NCI-H1417 treated with DMSO at 0.1 percent for 48 hours (cell line): ENCODE measurements at places on chromosomes 16 and 17.
A peak's percentile ranks its signal among the peaks of the same experiment; 100 is the strongest.

- no peak for DNase-seq
Observed at GRCh38 chr17:4221899-4222659, 41.7 kb downstream of the ANKFY1 start.

DNA sequence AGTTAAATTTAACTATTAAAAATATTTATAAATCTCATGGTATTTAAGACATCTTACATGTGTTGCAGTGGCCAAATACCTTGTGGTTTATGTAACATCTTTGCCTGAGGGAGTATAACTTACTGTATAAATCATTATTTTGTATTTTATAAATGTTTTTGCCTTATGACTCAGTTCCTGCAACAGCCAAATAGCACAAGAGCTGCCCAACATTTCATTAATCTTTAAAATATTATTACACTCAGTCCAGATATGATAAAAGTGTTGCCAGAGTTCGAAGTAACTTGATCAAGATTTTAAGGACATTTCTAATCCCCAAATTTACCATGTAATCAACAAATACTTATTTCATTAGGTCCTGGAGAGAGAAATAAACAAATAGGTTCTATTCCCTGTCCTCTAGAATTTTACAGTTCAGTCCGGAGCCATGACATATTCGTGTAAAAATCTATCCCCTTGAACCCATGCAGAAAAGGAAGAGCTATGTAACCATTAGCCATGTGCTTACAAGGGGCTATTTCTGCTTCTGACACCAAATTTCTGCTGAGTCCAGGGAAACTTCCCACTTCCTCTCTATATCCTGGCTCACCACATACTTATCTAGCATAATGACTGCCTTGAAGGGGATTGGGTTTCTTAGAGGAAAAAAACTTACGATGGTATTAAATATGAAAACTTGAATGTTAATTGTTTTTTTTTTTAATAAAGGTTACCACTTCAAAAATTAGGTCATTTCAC is 44.0 kb downstream of the IRX6 start:
- no peak for DNase-seq

DNA sequence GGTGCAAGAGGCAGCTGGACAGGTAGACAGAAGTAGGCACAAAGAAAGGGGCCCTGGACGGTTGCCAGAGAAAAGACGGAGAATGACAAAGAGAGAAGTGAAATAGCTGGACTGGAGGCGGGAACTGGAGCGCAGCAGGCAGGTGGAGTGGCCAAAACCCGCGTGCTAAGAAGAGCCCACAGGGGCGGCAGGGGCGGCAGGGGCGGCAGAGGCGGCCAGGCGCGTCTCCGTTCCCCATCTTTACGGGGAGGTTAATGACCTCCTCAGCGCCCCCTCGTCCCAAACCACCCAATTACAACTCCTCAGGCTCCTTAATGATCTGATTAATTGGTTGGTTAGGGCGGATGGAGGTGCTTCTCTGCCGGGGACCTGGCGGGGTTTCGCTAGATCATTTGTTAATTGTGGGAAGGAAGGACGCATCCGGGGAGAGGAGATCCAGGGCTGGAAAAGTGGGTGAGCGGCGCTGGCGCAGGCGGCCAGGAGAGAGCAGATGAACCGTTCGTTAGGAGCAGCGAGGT is 15.4 kb upstream of the HOXB9 start:
- no peak for DNase-seq

- no peak for DNase-seq
Observed at GRCh38 chr17:28712705-28713415, 1.2 kb upstream of the PROCA1 start.

DNA sequence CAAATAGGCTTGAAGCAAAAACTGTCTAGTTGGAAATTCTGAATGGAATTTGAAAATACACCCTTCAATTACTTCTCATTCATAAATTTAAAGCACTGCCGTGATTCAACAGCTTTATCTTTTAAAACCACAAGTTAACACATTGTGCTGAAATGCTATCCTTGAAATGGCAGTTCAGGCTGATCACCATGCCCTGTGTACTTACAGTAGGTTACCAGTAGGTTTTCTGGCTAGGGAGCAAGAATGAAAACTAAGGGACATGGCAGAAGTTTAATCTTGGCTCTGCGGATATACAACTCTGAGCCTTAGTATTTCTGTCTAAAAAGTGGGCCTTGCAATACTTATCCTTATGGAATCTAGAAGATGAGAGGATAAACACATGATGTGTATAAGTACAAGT is 28.0 kb downstream of the NXPH3 start:
- no peak for DNase-seq

- DNase-seq = no peak
Observed at GRCh38 chr17:7217113-7217987, 2.3 kb downstream of the DLG4 start.

GRCh38 chr16:85522842-85523601 is 90.1 kb upstream of the GSE1 start:
- no peak for DNase-seq

DNA sequence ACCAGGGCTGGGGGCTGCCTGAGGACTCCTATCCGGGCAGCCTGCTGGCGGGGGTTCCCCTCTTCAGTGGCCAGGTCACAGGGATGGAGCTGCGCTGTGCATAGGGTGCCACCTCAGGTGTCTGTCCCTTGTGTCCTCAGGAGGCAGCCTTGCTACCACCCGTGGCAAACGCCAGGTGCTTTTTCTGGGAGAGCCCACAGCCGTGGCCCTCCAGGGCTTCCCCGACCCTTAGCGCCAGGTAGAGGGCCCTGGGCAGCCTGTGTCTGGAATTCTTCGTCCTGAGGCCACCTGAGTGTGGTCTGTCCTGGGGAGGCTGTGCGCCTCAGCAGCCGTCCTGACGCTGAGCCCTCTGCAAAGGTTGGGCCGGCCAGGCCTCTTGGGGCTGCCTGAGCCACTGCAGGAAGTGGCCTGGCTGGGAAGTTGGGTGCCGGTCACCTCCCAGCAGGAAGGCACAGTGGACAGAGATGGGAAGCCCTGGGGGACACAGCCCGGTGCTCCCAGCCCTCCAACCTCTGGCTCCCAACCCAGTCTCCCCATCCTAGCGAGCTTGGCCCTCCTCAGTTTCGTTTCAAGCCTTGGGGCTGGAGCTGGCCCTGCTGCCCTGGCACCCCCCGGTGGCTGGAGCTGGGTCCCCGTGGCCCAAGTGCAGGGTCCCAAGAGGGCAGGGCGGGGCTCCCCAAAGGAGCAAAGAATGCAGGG is 7.6 kb upstream of the BAIAP3 start:
- DNase-seq = no peak

- DNase-seq = no peak
Observed at GRCh38 chr17:49604314-49604869, 28.7 kb downstream of the NXPH3 start.

DNA sequence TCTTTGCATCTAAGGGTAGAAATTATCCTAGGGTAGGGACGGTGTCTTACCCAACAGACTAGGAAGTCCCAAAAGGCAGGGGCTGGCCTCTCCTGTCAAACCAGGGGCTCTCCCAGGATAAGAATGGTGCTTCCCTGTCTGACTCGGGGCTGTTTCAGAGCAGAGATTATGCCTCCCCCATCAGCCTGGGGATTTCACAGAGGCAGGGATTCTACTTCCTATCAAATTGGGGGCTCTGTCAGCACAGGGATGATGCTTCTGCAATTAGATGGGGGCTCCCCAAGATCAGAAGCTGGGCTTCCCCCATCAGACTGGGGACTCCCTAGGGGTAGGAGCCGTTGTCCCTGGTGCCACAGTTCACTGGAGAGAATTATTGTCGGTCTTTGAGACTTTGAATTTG is 2.3 kb downstream of the NXPH3 start:
- no peak for DNase-seq

GRCh38 chr17:80262775-80263244 is 2.2 kb downstream of the RNF213 start:
- no peak for DNase-seq

- no peak for DNase-seq
Observed at GRCh38 chr17:13542636-13543035, 59.1 kb downstream of the HS3ST3A1 start.

DNA sequence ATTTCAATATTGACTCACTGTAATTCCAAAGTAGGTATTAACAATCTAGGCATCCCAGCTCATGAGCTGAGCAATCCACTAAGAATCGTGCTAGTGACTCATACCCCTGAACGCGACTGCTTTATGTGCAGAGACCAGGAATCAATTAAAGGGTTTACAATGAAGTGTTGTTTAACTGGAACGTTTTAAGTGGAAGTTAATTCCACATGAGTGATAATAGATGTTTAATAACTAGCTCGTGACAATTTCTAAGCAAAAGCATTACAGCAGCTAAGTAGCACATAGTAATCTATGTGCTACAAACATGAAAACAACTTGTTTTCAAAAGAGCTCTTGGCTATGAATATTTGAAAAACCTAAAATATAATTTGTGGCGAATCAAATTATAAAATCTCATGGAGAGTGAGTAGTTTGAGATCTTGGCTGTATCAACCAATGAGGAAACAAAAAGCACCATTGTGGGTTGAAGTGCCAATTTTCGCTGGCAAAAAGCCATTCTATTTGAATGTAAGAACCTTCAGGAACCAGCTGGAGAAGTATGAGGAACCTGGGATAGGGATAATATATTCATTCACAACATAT is 9.4 kb downstream of the GJC1 start:
- peak; percentile 96 for DNase-seq

DNA sequence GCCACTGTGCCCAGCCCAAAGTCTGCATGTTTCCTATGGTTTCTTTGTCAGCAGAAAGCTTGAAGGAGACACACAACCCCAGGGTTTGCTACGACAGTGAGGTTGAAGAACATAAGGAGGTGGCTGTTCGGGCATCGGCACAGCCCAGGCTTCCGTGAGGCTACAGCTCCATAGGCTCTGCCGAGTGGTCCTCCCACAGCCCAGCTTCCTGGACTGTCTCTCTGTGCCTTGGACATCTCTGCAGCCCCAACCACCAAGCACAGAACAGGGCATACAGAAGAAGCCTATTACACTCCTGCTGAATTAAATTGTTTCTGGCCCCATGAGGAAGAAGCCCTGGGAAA is 3.2 kb upstream of the HAP1 start:
- no peak for DNase-seq

DNA sequence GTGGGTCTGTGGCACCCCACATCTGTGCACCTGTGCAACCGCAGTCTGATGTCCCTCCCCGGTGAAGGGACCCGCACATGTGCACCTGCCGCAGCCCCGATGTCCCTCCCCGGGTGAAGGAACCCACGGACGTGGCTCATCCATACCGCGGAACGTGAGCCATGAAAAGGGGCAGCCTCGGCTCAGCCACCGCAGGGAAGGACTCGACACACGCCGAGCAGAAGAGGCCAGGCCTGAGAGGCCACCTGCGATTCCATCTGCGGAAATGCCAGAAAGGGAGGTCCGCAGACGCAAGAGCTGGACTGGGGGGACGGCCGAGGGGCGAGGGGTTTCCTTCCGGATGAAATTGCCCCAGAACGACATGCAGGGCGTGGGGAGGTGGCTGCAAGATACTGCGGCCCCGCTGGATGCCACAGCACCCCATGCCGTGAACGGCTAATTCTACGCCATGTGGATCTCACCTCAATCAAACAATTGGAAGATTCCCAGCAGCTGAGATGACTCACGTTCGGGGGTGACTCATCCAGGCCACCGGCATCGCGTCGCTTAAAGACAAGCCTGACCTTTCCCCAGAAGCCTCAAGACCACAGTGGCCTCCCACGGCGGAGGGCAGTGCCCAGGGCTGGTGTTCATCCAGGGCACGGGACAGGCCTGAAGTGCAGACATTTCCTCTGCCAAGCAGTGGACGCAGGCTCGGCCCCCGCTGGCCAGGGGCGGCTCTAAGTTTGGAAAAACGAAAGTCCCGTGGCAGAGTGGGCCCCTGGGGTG is 21.0 kb downstream of the SOX8 start:
- DNase-seq = no peak

DNA sequence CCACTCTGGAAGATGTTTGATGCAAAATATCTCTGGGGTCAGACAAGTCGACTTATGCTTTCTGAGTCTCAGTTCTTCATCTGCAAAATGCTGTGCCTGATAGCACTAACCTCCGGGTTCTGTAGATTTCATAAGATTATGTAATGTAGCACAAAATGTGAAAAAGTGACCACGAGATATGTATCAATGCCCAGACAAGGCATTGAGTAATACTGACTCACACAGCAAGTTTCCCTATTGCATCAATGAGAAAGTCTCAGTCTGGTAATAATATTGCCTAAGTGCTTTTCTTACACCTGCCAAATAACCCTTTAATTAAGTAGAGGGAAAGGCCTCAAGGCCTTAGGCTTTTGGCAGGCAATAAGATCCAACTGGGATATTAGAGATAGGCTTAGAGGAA is 41.4 kb upstream of the MMP2 start:
- no peak for DNase-seq

- DNase-seq = no peak
Observed at GRCh38 chr16:77457046-77457445, 22.2 kb upstream of the ADAMTS18 start.

DNA sequence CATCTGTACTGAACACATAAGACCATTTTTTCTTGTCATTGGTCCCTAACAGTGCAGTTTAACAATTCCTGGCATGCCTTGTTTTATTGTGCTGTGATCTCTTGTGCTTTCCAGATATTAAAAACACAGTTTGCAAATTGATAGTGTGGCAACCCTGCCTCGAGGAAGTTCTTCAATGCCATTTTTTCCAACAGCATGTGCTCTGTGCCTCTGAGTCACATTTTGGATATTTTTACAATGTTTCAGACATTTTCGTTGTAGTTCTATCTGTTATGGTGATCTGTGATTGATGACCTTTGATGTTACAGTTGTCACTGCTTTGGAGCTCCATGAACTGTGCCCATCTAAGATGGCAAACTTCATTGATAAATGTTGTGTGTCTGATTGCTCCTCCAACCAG is 66.2 kb downstream of the GOSR1 start:
- DNase-seq = no peak

DNA sequence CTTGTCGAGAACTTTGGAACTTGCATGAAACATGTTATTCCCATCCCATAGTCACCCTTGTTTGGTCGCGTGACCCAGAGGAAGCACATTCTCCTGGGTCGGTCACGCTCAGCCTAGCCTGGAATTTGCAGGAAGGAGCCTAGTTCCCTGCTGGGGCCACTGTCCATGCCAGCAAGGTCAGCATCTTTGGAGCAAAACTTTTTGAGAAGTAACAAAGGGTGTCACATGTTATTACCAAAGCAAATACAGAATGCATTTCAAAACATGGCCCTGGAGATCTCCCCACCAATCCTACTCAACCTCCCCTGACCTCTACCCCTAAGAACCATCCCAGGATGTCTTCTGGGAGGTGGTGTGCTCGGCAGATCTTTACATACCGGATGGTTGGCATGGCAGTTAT is 26.2 kb upstream of the IRF8 start:
- no peak for DNase-seq

- DNase-seq = peak; percentile 14
Observed at GRCh38 chr17:76005263-76006149, 4.9 kb downstream of the CDK3 start.
